ENCODE measurements at places on chromosomes 7 and 10. TPM values are rescaled to one million over a fixed set of nuclear protein-coding genes. Genes with fewer than 3 reads are reported as not detected.

GRCh38 chr10:51607463-51607835 is 91.9 kb downstream of the CSTF2T start:
- DNase-seq, result no peak

- DNase-seq, result no peak
Measured at GRCh38 chr7:128137181-128137580, 103.9 kb upstream of the LEP start.

DNA sequence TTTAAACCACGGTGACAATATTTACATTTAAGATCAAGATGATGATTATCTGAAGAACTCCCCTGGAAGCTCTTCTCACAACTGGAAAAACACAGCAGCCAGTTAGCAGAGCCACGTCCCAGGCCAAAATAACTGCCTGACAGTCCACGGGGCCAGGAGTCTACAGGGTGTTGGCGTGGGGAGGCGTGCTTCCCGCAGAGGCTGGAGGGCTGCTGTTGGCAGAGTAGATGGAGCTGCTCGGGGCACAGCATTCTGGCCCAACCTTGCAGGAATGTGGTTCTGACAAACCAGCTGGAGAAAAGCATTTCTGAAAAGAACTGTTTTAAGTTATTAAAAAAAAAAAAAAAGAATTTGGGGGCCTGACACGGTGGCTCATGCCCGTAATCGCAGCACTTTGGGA is 177.9 kb downstream of the EBF3 start:
- no peak for DNase-seq

DNA sequence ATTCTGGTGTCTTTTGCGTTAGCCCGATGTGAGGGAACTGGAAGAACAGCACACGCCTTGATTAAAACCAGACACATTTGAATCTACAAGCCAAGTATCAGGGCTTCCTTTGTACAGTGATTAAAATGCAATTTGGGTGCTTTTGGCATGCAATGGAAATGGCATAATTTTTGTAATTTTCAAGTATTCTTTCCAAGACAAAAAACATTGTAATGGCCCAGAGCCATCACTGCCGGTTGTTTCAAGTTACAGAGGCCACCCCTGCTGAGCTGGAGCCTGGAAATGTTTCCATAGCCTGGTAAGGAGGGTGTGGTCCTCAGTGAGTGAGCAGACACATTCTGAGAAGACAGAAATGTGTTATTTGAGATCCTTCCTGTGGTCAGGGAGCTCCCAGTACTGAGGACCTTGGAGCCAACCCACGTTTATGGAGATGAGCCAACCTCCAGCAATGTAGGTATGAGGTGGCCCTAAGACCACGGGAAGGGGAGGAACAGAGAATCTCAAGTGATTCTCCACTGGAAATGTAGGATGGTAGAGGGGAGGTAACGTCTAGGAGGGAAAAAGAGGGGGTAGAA is 20.9 kb downstream of the TEX36 start:
- no peak for DNase-seq

Gene NXPH1
- 0.22 TPM for polyA plus RNA-seq

- no peak for DNase-seq
Measured at GRCh38 chr7:144452064-144452463, 48.6 kb upstream of the NOBOX start.

- no peak for DNase-seq
Measured at GRCh38 chr10:98259606-98260315, 8.2 kb downstream of the LOXL4 start.

Gene FAM25A
- not detected for polyA plus RNA-seq

Gene CPN1
- 2.5 TPM for polyA plus RNA-seq

DNA sequence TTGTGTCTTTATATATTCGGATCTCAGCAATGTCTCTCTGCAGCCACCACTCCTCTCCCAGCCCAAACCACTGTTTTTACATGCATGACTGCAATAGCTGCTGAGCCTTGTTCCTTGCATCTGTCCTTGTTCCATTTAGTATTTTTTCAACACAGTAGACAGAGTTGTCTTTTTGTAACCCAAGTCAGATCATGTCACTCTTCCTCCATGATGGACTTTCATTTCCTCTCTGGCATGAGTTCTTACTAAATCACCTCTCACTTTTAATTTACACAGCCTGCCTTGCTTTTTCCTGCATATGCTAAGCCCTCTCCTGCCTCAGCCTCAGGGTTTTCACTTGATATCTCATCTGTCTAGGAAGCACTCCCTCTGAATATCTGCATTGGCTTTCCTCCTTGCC is 353.2 kb downstream of the HGF start:
- DNase-seq, result no peak

- DNase-seq, result no peak
Measured at GRCh38 chr7:123657304-123657685, 1.6 kb downstream of the LMOD2 start.

Gene UNC5B
- 44.7 TPM for polyA plus RNA-seq

DNA sequence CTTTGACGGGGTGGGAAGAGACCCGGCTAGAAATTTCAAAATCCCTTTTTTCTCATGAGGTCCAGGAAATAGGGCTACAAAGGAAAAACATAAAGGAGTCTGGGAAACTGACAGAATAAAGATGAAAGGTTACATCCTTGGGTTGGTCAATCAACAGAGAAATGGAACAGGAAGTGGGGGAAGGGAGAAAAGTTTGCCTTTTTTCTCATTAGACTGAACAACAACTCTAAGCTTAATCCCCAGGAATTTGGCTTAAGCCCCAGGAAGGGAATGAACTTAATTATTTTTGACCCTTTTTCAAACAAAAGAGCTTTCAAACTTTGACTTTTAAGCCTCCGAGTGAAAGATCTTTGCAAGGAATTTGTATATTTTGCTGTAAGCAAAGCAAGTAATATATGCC is 32.7 kb downstream of the LGI1 start:
- no peak for DNase-seq

DNA sequence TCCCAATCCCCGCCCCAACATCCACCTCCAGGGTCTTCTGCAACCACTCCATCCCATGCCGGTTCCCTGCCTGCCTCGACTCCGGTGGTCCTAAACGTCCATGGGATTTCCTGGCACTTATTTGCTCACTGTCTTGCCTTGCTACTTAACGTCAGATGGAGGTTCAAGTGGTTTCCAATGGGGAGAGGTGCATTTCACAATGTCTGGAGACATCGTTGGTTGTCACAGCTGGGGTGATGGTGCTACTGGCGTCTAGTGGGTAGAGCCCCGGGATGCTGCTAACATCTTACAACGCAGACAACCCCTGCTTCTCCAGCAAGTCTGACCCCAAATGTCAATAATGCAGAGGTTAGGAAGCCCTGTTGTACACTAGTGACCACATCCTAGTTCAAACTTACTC is 82.9 kb upstream of the ANLN start:
- no peak for DNase-seq

- DNase-seq, result no peak
Measured at GRCh38 chr10:123421461-123421860, 244.7 kb upstream of the GPR26 start.

DNA sequence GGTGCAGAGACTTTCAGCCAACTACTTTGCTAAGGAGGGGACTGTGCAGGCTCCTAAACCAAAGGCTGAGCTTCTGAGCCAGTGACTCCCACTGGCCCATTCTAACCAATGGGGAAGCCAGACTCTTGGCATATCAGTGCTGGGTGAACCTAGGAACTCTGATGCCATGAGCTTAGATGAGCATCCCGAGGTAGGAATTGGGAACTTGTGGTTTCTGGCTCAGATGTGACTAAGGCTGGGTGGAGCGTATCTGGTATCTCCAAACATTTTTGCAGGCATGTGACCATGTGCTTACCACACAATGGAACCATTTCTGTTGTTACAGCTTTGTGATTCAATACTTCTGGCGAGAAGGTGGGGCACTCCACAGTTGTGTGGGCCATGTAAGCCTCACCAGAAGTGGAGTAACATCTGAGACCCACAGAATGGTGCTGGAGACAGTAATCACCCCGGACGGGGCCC is 2.5 kb upstream of the AVPI1 start:
- no peak for DNase-seq

Gene GRM8
- polyA plus RNA-seq, result 1.1 TPM

DNA sequence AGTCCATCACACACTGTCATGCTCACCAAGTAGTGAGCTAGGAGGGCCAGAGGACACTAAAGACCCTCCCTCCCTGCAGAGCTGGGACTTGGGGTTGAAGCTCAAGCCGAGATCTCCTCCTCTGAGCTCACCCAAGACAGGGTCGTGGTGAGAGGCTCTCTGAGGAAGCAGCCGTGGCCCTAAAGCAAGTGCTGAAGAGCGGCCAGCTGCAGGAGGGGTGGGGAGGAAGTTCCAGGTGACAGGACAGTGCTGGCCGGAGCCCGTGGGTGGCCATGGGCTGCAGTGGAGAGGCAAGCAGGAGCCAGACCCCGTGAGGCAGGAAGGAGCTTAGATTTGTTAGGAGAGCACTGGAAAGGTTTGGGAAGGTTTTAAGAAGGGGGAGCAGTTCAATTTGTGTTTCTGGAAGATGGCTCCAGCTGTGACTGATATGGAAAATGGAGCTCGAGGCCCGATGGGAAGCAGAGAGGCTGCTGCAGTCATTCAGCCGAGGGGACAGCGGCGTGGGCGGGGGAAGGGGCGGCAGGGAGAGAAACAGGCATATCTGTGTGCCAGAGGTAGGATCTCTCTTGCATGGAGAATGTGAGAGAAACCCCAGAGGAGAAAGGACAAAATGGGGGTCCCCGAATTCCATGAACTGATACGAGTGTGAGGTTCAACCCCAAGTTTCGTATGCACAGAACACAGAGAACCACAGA is 26.9 kb upstream of the DNAAF5 start:
- DNase-seq, result no peak

GRCh38 chr10:14032406-14032998 is 298.2 kb downstream of the FRMD4A start:
- no peak for DNase-seq

- no peak for DNase-seq
Measured at GRCh38 chr7:23615331-23615730, 18.1 kb downstream of the CCDC126 start.

Gene TAC1
- polyA plus RNA-seq, result 2.0 TPM

Gene LLCFC1
- 0.60 TPM for polyA plus RNA-seq

Gene SPDYE2
- 10.7 TPM for polyA plus RNA-seq

GRCh38 chr10:57014758-57015157 is 653.7 kb upstream of the ZWINT start:
- no peak for DNase-seq

GRCh38 chr7:142626420-142627035 is 122.7 kb upstream of the PRSS1 start:
- DNase-seq, result no peak

GRCh38 chr7:66321283-66321682 is 116.1 kb downstream of the TPST1 start:
- no peak for DNase-seq

- no peak for DNase-seq
Measured at GRCh38 chr7:95675016-95675415, 78.7 kb upstream of the PDK4 start.

DNA sequence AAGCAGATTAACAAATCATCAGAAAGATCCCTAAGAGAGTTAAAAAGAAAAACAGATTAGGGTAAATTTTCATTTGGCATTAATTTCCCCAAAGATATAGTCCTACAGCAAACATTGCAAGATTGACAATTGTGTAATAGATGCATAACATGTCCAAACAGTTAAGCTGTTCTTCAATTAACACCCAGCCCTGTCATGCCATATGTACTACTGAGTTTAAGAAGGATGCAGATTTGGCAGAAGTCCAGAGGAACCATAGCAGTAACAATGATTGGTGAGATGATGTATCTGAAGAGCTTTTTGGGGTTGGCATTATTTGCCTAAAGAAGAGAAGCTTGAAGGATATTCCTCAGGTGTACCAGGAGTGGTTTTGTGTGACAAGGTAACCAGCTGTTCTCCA is 287.6 kb downstream of the LRMDA start:
- DNase-seq, result no peak

GRCh38 chr10:107409522-107409921 is 245.0 kb upstream of the SORCS1 start:
- no peak for DNase-seq

Gene TMEM254
- polyA plus RNA-seq, result 63.2 TPM

- no peak for DNase-seq
Measured at GRCh38 chr7:89027781-89028180, 232.2 kb upstream of the TEX47 start.

Gene ANKRD61
- 1.5 TPM for polyA plus RNA-seq

GRCh38 chr10:20811131-20811530 is 86.0 kb downstream of the NEBL start:
- DNase-seq, result no peak

DNA sequence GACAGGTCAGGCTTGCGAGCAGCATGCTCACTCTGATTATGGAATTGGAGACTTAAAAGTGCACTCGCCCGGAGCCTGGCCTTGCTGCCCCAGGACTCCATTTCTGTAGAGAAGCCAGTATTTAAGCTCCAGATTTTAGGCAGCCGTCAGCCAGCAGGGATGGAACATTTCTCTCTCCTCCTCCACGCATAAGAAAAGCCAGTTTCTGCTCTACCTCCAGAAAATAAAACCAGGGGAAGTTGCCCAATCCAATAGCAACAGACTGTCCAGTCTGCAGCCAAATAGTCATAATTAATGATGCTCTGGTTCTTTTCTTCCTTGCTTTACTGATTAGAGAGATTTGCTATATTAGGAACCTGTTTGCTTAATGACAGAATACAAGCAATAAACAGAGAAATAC is 203.2 kb downstream of the GFRA1 start:
- no peak for DNase-seq

Gene MYL10
- polyA plus RNA-seq, result not detected

DNA sequence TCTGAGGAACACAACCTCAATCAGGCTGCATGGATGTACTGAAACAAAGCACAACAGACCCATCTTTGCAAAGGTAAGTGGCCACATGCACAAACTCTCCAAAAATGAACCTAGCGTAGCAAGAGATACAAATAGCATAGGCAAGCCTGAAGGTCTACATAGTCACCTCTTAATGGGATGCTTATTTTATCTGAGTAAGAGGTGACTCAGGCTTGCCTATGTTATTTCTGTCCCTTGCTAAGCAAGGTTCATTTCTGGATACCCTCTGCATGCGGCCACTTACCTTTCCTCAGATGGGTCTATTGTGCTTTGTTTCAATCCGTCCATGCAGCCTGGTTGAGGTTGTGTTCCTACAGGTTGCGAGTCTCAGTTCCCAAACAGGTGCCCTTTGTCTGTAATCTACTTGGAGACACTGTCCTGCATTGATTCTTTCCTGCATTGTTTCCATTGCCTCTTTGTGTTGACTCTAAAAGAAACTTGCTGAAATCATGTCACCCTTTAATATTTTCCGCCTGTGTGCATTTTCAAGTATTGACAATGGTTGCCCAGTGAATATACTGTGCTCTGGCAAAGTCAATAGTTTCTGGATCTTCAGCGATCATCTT is 291.8 kb upstream of the LYZL1 start:
- DNase-seq, result no peak

DNA sequence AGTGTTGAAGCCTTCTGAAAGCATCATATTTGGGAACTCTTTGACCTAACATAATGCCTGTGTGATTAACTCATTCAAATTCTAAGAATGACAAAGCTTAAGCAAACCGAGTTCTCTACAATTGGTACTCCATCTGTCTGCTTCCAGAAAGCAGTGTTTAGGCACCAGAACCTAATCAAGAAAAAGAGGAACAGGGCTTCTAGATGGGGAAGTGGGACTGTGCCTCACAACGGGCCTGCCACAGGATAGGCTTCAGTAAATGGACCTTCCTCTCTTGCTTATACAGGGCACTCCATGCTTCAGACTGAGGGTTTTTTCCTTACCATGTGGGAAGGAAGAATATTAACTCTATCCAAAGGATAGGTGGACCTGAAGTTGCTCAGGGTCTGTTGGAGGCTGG is 808.1 kb downstream of the XPNPEP1 start:
- no peak for DNase-seq

Gene CNNM1
- 2.3 TPM for polyA plus RNA-seq

- no peak for DNase-seq
Measured at GRCh38 chr7:88339195-88339922, 32.7 kb upstream of the STEAP4 start.

Gene PAX4
- polyA plus RNA-seq, result not detected
